ENCODE measurements at places on chromosomes 16 and 17.

- no peak for DNase-seq
Measured at GRCh38 chr17:62804822-62805221, 3.3 kb downstream of the MARCHF10 start.

DNA sequence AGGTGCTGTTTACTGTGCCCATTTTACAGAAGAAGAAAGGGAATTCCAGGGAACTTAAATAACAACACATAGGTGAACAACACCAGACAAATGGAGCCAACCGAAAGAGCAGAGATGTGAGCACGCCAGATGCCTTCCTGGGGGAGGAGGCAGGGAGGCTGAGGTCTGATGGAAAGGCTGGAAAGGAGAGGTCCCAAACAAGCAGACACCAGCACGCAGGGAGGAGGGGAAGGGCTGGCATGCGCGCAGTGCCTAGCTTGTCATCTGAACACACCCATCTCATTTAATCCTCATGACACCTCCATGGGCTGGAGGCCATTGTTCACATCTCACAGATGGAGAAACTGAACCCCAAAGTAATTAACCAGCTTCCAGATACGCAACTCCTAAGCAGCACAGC is 20.9 kb upstream of the CACNG5 start:
- DNase-seq, result no peak

DNA sequence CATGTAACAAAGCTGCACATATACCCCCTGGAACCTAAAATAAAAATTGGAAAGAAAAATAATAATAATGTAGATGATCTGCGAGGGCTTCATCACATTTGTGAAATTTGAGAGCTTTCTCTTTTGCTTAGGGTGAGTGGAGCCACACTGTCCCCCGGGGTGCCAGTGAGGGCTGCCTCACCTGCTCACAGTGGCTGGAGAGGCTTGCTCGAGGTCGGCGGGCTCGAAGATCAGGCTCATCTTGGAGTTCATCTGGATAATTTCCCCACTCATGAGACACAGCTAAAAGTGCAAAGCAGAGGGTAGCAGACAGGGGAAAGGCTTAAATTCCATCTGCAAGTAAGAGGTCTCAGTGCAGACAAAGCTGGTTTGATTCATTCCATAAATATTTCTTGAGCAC is 123.8 kb downstream of the DNAH3 start:
- no peak for DNase-seq

DNA sequence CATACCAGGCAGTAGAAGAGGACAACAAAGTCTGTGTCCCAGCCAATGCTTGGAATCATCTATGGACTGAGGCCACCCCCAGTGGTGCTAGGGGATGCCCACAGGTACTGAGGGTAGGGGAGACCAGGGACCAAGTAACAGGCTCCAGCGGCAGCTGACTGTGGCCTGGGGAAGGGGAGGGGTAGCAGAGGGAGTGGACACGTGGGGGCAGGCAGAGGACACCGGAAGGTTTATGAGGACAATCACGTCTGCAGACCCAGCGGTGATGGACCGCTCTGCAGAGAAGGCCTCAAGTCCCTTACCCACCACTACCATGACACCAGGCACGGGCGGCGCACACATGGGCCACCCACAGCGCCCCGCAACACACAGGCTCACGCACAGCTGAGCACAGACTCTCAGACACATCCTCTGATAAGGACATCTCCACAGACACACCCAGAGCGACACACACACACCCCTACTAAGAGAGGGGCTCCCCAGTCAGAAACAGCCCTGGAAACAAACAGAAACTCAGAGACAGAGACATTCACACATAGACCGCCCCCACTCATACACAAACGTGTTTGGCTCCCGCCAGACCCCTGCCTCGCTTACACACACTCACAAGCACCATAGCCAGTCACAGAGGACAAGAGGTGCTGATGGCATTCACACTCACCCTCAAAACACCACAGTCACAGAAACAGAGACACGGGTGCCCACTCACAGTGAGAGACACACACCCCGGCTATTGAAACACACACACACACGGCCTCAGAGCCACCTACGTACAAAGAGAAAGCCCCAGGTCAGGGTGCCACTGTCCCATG is 35.8 kb downstream of the SRCIN1 start:
- no peak for DNase-seq

DNA sequence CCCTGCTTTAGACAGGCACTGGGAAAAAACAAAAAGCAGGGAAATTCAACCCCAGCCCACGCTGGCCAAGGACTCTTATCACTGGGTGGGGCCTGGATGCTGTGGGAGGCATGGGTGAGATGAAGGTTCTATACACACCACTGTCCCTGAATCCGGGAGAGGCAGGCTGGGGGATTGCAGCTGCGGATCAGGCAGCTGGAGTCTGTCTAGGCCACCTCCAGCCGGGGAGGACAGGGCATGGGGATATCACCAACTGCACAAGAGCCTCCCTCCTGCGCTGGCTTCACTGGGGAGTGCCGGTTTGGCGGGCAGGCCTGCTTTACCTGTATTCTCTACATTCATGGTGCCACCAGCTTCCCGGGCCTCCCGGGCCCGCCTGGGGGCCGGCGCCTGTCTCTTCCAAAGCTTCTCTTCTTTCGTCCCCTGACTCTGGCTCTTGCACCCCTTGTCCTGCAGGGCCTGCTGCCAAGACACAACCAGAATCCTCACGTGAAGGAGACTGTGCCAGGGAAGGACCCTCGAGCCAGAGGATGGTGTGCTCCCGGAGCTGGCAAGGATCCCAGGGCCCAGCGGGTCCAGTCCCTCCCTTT is 13.9 kb downstream of the KIFC3 start:
- DNase-seq, result no peak

DNA sequence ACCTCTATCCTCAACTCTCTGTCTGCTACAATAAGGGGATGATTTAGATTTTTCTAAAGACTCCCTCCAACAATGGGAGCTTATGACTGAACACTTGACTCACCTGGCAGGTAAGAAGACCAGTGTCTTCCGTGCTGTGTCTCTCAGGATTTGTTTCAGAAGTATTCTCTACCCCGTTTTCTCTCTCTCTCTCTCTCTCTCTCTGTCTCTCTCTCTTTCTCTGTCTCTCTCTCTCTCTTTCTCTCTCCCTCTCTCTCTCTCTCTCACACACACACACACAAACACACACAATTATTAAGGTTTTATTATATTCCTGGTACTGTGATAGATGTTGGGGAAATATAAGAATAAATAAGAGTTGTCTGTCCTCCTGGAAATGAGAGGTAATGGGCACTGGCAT is 263.9 kb downstream of the TOX3 start:
- DNase-seq, result no peak

GRCh38 chr16:51326131-51326856 is 175.2 kb upstream of the SALL1 start:
- DNase-seq, result no peak

DNA sequence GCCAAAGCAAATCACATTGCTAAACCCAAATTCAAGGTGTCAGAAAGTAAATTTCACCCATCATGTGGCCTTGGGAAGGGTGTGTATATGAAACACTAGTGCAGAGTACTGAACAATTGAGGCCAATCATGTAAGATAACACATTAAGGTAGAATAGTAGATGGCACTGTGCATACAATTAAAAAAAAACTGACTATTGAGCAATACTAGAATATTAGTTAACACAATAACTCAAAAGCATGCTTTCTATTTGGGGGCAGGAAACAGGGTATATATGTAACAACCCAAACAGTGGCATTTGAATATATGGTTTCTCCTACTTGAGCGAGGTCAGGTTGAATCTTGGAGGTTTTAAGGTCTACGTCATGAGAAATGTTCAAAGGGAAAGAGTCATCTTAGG is 63.0 kb upstream of the DYNLRB2 start:
- DNase-seq, result no peak

DNA sequence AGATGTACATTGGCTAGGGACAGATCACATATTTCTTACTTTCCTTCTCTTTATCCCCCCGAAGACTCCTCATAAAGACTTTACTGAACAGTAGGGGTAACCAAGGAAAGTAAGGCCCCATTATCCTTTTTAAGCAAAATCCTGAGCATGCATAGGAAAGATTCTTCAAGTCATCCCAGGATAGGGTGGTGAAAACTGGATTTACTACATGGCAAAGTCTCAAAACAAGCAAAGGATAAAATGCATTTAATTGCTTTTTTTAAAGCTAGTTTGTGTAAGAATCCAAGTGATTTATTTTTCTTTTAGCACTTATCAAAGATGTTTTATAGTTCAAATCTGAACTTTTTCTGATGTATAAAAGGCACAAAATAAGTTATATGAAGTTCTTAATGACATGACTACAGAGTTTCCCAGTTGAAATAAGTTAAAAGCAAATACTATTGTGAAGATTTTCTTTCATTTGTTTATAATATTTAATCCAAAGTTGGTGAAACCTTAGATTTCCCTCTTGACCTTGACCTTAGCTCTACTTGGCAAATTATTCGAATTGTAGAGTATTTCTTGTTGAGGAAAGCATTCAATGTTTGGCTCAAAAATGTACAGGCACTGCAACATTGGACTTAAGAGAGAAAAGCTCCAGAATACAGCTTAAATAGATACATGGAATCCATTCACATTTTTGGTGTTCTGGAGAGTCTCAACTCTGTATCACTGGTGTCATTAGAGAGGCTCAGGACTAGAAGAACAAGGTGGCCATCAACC is 104.3 kb downstream of the ABCA8 start:
- DNase-seq, result no peak

GRCh38 chr17:74380959-74381808 is 13.9 kb downstream of the GPR142 start:
- no peak for DNase-seq

DNA sequence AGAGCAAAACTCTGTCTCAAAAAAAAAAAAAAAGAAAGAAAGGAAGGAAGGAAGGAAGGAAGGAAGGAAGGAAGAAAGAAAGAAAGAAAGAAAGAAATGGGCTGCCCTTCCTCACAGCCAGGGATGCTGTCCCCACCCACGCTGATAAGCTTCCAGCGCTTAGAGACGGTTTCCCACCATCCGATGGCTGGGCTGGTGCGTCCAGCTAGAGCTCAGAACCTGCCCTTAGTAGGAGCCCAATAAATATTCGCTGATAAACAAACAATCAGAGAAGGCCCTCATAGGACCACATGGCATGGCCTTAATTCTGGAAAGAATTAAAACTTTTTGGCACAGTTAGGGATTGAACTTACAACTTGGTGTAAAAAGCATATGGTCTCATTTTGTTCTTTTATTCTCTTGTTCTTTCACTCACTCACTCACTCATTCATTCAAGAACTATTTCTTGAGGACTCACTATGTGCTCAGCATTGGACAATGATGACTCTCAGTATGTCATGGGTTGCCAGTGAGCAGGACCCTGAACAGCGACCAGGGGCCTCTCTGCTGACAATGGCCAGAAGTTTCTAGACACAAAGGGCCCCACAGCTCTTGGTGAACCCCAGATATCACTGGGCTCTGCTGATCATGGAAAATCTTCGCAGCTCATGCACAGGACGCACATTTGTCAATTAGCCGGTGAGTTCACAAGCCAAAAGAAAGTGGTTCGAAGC is 32.5 kb upstream of the TNRC6C start:
- no peak for DNase-seq

DNA sequence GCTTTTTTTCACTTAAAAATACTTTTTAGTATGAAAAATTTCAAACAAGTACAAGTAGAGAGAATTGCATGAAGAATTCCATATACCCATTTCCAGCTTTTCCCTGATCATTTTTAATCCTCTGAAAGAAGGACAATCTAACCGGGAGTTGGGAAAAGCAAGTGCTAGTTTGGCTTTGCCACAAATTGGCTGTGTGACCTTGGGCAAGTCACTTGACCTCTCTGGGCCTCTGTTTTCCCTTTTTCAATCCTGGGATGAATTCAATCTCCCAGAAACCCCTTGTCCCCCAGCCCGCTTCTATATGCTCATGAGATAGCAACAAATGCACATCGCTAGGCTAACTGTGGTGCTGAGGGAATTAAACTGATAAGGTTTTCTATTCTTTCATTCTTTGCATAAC is 49.4 kb downstream of the ASIC2 start:
- no peak for DNase-seq

DNA sequence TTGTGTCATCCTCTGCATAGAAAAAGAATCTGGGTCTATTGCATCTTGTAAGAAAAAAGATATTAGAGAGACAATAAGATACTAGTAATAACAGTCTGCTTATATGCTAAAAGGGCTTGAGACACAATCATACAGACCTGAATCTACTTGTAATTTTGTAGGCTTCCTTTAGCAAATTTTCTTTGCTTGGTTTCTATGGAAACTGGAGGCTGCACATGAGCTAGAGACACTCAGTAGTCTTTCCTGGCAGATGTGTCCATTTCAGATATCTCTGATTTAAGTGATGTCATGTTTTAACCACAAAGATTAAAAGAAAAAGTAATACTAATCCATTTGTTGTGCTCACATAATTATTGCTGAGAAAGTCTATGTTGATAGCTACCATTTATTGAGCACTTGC is 123.9 kb upstream of the GNAO1 start:
- DNase-seq, result no peak

Measured in T-helper 17 cell (primary cell).